ENCODE measurements at places on chromosomes 7 and 10.
A peak's percentile ranks its signal among the peaks of the same experiment; 100 is the strongest.

DNA sequence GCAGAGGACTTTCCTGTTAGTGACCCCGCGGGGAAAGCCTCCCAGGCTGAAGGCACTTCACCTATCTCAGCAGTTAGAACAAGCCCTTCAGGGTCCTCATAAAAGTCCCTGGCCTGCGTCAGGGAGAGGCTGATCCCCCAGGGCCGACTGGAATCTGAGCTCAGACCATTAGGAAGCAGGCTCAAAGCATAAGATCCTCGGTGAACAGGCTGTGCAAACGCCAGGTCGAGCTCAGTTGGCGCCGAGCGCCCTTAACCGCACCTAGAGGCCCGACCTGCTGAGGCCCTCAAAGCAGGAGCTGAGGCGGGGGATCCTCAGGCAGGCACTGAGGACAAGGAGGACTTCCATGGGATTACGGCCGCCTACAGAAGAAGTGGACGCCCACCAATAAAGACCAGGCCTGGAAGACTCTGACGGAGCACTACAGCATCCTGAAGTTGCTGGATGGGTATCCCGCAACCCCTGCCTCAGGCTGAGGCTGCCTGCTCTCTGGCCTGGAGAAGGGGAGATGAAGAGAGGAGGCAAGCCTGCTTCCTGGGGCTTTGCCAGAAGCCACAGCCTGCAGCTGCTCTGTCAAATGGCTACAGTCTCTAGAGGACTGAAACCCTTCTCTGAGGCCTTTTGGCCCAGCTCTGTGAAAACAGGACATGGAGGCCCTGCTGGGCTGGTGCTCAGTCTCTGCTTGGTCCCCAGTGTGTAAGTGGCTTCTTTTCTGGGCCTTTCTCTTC lies 29.9 kb downstream of the LIPJ start:
- no peak for DNase-seq

DNA sequence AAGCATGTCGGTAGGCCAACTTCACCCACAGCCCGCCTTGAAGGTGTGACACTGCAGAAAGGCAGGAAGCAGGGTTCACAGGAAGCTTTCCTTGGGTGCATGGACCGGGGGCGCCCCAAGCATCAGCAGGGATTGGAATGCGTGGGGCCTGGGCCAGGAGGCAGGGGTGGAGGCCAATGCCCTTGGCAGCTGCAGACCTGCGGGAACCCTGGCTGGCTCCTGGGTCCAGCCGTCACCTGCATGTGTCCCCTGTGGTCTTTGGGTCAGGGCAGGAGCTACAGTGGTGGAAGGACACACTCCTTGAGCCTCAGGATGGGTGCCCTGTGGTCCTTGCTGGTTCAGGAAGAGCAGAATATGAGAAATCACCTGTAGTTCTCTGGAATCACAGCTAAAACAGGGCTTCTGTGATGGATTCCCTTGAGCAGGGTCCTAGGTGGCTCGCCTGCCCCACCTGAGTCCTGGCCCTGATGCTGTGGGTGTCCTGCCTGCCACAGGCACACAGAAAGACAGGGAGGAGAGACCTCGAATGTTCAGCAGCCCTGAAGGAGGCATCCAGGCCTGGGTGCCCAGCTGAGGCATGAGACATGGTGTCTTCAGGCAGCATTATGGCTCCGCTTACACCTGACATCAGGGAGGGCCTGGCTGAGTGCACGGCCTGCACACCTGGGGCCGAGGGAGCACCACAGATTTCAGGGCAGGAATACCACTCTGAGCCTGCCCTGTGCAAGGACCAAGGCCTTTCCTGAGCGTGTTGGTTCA lies 15.1 kb downstream of the ANTXRL start:
- DNase-seq = peak; percentile 40

- DNase-seq = no peak
These were observed 352.0 kb upstream of the AKR1E2 start for GRCh38 chr10:4473977-4474376.

GRCh38 chr10:60652628-60653027 lies 125.7 kb upstream of the CDK1 start:
- no peak for DNase-seq

GRCh38 chr10:69481305-69481704 lies 30.0 kb downstream of the TSPAN15 start:
- no peak for DNase-seq

- DNase-seq = no peak
These were observed 271.7 kb downstream of the ZMYND11 start for GRCh38 chr10:406976-407375.

- no peak for DNase-seq
These were observed 781.5 kb upstream of the POM121L12 start for GRCh38 chr7:52253953-52254352.

GRCh38 chr10:70996549-70996948 lies 108.2 kb upstream of the PCBD1 start:
- no peak for DNase-seq

GRCh38 chr10:93437086-93437945 lies 44.8 kb downstream of the MYOF start:
- DNase-seq = peak; percentile 98

- no peak for DNase-seq
These were observed 173.3 kb downstream of the SLC16A9 start for GRCh38 chr10:59536167-59537014.

- no peak for DNase-seq
These were observed 25.5 kb downstream of the MMRN2 start for GRCh38 chr10:86931872-86932271.

- no peak for DNase-seq
These were observed 30.7 kb downstream of the DUSP5 start for GRCh38 chr10:110528224-110528996.

DNA sequence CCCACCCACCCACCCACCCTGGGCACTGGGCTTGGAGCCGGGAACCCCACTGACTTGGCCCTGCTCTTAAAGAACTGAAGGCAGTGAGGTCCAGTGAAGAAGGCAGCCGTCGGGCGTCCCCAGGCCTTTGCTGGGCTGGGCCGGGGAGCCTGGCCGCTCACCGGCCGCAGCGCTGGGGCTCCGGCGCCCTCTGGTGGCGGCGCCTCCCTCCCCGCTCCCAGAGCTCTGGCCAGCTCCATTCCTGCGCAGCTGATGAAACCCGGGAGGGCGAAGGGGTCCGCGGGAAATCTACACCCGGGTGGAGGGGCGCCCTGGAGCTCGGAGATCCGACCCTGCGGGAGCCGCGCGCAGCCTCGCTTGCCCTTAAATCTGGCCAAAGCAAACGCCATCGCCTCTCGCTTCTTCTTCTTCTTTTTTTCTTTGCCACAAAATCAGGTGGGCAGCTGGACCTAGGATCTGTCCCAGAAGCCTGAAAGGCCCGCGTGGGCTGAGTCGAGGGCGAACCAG lies 1.7 kb upstream of the CXCL12 start:
- DNase-seq = peak; percentile 85

GRCh38 chr10:63168821-63169462 lies 35.8 kb downstream of the NRBF2 start:
- DNase-seq = no peak

- no peak for DNase-seq
These were observed 21.3 kb downstream of the KMT2E start for GRCh38 chr7:105035349-105035748.

DNA sequence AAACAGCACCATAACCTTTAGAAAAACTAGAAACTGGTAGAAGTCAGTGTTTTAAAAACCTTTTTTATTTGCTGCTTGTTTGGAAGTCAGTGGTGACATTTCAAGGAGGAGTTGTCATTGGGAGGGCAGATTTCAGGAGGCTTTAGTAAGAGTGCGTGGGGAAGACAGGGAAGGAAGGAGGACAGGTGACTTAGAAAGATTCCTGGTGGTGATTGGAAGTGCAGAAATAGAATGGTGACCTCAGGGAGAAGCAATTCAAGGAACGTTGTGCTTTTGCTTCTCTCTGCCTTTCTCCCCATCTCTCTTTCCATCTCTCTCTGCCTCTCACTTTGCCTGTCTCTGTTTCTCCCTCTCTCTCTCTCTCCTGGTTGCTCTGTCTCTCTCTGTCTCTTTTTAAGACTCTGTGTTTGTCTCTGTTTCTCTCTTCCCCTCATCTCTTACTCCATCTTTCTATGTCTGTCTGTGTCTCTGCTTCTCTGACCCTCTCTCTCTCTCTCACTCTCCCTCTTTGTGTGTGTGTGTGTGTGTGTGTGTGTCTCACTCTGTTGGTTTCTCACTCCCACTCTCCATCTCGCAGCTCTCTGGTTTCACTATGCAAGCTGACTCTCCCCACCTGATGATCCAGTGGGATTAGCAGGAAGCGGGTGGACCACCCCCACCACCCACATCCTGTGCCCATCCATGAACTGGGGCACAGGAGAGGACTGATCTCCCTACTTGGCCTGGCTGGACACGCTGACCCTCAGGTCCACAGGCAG lies 10.9 kb upstream of the PFKP start:
- DNase-seq = no peak

GRCh38 chr10:69407621-69408301 lies 9.0 kb downstream of the TACR2 start:
- DNase-seq = no peak
